ENCODE measurements at places on chromosomes 2 and 18.
A peak's percentile ranks its signal among the peaks of the same experiment; 100 is the strongest.

DNA sequence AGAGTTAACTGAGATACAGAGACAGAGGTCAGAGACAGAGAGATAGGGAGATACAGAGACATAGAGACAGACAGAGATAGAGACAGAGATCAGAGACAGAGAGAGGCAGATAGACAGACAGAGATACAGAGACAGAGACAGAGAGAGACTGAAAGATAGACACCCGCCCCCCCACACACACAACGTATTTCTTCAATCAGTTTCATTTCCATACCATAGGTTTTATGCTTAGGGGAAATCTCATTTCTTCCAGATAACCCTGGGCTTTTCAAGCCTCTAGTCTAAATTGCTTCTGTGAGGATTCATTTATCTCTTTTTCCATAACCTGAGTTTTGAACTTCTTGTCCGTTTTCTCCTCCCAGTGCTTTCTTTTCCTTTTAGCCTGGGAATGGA lies 94.6 kb downstream of the CD8B2 start:
- DNase-seq = no peak

DNA sequence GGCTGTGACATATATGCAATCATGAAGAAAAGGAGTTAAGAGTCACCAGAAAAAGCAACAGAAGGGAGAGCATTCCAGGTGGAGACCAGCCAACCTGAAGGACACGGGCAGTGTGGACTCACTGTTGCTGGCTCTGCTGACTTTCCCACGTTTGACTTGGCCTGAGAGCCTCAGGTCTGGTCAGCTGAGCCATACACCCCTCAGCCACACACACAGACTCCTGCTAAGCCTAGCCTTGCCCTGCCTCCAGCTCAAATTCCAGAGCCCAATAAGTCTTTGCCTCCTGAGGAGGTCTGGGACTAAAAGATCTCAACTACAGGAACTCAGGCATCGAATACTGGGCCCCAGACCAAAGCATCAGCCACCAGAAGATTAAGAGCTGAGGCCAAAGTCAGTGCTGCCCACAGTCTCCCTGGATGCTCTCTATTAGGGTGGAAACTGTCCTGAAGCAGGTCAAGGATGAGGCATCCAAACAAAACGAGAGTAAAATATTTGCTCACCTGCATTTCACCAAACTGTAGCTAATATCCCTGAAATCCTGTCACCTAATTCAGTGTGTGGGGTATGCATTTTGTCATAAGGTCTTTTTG lies 23.3 kb downstream of the CACNB4 start:
- no peak for DNase-seq

GRCh38 chr2:232315049-232315922 lies 63.3 kb upstream of the ALPP start:
- DNase-seq = peak; percentile 90

GRCh38 chr18:65365245-65365980 lies 385.4 kb upstream of the CDH7 start:
- no peak for DNase-seq

GRCh38 chr2:189234991-189235390 lies 55.4 kb upstream of the COL5A2 start:
- DNase-seq = no peak

DNA sequence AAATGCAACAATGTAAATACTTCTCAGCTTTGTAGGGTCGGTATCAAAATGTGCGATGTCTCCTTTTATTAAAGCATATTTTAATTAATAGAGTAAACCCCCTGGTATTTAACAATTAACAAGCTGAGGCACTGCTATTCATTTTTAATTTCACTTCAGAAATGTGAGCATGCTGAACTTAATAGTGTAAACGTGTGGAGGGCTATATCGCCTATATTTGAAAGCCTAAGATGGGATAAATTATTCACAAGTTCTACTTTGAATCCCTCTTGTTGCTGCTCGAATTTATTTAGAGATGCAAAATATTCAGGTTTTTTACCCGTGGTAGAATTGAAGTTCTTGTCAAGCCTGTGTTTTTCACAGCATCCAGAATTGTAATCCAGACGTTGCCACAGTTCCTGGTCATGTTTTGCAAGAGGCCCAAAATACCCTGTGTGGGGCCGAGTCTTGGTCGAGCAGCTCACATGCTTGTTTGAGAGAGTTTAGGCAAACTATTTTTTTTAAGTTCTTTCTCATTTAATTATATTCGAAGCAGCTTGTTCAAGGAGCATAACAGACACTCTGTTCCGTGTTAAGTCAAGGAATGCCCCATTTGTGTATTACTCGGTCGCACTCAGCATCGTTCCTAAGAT lies 2.5 kb downstream of the SALL3 start:
- DNase-seq = no peak

GRCh38 chr2:241882091-241882625 lies 12.6 kb downstream of the RTP5 start:
- no peak for DNase-seq

- DNase-seq = no peak
These were observed 537 bp upstream of the ZC3H15 start for GRCh38 chr2:186485576-186485870.

DNA sequence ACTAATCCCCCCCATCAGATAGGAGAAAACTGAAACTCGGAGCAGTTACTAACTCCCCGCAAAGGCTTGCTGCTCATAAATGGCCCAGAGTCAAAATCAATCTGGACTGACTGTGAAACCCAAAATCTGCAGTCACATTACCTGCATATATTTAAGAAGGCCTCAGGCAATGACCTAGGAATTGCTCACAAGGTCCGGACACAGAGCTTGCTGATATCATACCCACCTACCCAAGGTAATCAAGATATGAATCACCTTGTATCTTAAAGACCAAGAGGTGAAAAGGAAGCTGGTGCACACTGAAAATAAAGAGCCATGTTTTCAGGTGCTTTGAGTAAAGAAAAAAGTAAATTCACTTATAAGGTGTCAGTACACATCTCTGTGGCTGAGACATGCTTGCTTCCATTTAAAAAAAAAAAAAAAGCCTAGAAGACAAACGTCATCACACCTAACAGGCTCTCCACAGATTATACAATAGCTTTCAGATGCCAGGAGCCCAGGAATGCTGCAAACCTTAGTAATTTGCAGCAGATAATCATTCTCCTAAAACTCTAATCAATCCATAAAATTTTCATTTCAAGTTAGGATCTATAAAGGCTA lies 195.4 kb downstream of the ZEB2 start:
- DNase-seq = peak; percentile 72

GRCh38 chr2:65114921-65115320 lies 15.0 kb downstream of the RAB1A start:
- no peak for DNase-seq

- DNase-seq = no peak
These were observed 714.1 kb downstream of the KCNJ3 start for GRCh38 chr2:155412598-155412997.

GRCh38 chr18:62897153-62897552 lies 181.8 kb downstream of the PHLPP1 start:
- DNase-seq = no peak

- no peak for DNase-seq
These were observed 96.6 kb downstream of the TMEM17 start for GRCh38 chr2:62409442-62409841.

- no peak for DNase-seq
These were observed 128.5 kb upstream of the PTPRM start for GRCh38 chr18:7438646-7439045.

DNA sequence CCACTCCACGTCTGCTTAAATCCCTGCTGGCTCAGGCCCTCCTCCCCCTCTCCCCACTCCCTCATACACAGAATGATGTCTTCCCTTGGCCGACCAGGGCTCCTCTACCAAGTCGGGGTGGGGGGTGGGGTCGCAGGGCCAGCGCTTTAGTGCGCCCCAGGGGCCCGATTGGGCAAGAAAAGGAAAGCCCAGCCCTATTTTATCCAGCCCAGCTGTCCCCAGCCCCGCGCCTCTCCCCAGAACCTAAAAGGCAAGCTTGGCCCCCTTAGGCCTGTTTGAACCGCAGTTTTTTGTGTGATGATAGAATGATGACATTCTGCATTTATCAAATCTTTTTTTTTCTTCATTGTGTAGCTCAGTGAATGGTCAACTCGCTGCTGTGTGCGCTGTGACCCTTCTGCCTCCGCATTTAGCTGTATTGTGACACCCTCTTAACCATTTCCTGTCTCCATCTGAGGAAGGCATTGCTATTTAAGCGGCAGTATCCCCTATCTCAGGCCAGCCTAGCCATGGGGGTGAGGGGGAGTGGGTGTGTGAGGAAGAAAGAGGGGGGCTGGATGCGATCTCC lies 231.4 kb downstream of the HAUS1 start:
- no peak for DNase-seq

GRCh38 chr18:21406116-21406515 lies 164.1 kb downstream of the GREB1L start:
- no peak for DNase-seq

GRCh38 chr2:47002480-47003381 lies 87.1 kb upstream of the MCFD2 start:
- no peak for DNase-seq

- DNase-seq = peak; percentile 82
These were observed 65.7 kb upstream of the DARS1 start for GRCh38 chr2:136051001-136051724.

DNA sequence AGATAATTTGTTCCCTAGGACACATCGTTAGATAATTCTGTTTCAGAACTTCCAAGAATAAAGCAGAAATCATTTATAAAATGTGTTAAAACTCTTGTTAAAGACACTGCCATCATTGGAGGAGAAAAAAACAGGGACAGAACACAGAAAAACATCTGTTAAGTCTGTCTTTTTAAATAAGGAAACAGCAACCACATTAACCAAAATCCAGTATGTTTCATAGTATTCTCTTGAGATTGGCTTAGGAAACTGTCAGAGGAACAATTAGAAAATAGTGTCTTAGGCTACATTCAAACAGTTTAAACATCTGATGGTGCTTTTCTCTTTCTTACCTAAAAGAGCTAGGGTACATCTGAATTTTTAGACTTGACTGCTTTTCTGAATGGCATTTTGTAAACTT lies 81.6 kb downstream of the PMS1 start:
- no peak for DNase-seq

DNA sequence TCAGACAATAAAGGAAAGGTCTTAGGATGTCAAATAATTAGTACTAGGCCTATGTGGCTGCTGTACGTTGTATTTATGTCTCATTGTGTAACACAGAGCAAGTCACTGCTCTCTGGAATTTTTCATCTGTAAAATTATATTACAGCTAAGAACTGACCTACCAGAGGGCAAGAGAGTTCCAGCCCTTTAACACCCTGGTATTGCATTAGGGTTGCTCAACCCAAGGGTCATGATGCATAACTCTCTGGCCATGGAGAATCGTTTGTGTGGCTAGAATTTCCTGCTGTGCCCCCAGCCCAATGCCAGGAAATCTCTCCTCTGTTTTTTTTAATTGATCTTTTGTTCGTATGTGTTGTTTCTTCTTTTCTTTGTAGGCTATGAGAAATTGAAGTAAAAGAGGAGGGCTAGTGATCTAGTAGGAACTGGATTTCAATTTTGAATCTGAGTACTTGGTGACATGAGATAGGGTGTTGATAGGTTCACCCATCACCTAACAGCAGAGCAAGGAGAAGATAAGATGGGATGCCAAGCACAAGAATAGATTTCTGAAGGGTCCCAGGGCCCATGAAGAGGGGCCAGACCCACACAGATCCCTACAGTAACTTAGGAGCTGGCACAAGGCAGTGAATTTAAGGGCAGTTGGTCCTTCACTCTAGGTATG lies 571.2 kb upstream of the TNP1 start:
- no peak for DNase-seq

- no peak for DNase-seq
These were observed 22.2 kb upstream of the POMC start for GRCh38 chr2:25190536-25190935.

DNA sequence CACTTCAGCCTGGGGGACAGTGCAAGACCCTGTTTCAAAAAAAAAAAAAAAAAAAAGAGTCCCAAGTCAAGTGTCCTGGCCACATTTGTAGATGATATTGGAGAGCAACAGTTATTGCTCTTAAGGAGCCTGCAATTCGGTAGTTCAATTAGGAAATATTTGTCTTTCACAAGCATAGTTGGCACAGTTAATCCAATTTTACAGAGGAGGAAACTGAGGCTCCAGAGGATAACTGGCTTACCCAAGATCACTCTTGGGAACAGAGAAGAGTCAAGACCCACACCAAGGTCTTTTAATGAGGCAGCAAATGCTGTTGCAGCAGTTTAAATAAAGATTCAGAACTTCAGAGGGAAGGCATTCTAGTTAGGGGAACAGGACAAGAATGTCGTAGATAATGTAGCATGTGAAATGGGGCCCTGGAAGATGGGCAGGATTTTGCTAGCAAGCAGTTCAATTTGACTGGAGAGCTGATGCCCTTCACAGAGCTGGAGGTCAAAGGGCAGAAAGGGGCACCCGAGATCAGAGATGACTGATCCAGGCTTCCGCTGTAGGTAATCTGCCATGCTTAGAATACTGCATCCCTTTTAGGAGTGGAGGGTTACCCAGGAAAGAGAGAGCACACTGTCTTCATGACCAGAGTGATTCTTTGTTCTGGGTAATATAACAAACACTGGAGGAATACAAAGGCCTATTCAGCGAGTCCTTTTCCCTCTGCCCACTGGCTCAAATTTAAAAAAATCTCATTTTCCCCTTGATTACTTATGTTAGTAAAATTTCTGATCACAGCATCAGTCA lies 3.0 kb downstream of the NPC1 start:
- no peak for DNase-seq

- peak; percentile 61 for DNase-seq
These were observed 705 bp upstream of the TEX261 start for GRCh38 chr2:70995426-70995729.

- DNase-seq = no peak
These were observed 32.3 kb downstream of the PTPN2 start for GRCh38 chr18:12851716-12852115.

GRCh38 chr2:178111743-178112142 lies 494 bp upstream of the RBM45 start:
- DNase-seq = no peak

DNA sequence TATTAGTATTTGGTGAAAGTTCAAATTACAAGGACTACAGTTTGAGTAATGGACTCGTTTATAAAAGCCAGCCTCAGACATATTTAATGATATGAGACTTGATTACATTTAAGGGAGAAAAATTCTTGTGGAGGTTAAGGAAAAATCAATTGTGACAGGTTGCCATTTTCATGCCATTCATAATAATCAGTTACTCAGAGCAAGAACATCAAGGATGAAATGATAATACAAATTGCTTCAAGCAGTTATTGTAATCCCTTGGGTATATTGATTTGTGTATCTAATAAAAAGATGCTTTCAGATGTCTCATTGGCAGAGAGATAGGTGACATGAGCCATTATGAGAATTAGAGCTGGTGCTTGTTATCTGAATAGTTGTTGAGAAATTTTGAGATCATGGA lies 153.6 kb downstream of the ATP9B start:
- no peak for DNase-seq

GRCh38 chr2:41869542-41870264 lies 178.1 kb upstream of the PKDCC start:
- peak; percentile 72 for DNase-seq

GRCh38 chr2:227402959-227403358 lies 15.2 kb upstream of the SCYGR1 start:
- no peak for DNase-seq

GRCh38 chr2:9806656-9807055 lies 36.6 kb upstream of the TAF1B start:
- no peak for DNase-seq
